Substantia nigra (tissue), 51 donors: ENCODE measurements at places on chromosomes 12 and 14.

- no peak for DNase-seq
Observed at GRCh38 chr14:100468557-100468956, 118.7 kb downstream of the BEGAIN start.

DNA sequence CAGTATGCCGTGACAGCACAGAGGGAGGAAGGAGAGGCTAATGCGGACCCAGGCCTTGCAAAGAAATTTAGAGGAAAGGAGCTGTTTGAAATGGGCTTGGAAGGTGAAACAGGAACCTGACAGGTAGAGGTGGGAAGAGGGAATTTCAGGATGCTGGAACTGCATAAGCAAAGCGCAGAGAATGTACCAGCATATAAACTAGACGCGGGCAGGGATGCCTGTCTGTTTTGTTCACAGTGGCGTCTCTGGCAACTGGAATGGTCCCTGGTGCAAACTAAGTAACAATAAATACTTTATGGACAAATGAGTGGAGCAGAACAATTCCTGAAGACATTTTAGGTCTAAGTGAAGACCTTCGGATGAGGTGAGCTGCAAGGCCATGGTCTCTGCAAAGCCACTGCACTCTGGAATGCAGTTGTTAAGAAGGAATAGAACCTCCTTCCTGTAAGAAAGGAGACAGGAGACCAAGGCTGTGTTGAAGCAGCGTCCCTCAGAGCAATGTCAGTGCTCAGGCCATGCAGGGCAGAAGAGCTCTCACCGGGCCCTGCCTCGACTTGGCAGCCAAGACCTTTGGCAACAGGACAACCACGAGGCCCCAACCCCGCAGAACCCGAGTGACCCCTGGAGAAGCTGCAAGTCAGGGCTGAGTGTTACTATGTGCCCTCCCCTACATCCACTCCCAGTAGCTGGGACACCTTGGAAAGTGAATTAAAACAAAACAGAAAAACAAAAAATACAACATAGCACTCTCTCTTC, 42.8 kb downstream of the PITPNM2 start:
- DNase-seq, result no peak

- DNase-seq, result peak; percentile 2
Observed at GRCh38 chr12:120939523-120939922, 35.4 kb upstream of the SPPL3 start.

DNA sequence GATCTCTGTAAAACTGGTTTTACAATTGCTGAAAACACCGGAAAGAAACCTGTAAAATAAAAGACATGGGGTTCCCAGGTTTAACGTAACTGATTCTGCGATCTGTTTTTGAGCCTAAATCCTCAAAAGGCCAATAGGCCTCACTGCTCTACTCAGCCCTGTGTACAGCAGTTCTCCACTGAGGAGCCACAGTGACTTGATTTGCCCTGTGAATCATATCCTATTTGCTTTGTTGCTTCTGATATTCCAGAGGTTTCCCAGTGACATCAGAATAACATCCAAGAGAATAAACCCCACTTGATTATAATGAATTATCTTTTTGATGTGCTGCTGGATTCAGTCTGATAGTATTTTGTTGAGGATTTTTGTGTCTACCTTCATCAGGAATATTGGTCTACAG, 27.5 kb downstream of the MDM1 start:
- no peak for DNase-seq

- no peak for DNase-seq
Observed at GRCh38 chr14:55052269-55052930, 953 bp downstream of the MAPK1IP1L start.

- no peak for DNase-seq
Observed at GRCh38 chr12:118409834-118410233, 33.5 kb downstream of the SUDS3 start.
